Stimulated activated CD4-positive, alpha-beta T cell treated with anti-CD3 and anti-CD28 coated beads, TNF-alpha, amount 100 ng/mL, for 1 hour (primary cell): ENCODE measurements at places on chromosomes 1 and 21.

DNA sequence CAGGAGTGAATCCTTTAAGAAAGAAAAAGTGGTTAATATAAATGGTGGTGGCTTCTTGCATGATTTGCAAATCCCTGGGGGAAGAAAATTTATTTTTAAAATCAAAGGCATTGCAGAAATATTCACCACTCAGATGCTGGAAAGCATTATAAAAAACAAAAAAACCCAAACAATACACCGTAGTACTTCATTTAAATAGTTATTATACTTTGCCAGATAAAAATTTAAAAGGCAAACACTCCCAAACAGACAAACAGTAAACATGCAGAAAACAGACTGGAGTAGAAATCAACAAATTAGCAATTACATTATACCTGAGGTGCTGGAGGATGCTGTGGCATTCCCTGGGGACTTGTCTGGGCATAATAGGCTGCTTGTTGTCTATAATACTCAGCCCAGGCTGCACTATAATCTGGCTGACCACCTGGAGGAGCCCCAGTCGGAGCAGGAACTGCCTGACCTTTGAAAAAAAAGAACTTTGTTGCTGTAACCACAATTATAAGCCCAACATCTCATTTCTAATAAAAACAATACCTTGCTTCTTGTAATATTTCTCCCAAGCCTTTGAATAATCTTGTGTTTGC lies 29.9 kb downstream of the FUBP1 start:
- no peak for DNase-seq

DNA sequence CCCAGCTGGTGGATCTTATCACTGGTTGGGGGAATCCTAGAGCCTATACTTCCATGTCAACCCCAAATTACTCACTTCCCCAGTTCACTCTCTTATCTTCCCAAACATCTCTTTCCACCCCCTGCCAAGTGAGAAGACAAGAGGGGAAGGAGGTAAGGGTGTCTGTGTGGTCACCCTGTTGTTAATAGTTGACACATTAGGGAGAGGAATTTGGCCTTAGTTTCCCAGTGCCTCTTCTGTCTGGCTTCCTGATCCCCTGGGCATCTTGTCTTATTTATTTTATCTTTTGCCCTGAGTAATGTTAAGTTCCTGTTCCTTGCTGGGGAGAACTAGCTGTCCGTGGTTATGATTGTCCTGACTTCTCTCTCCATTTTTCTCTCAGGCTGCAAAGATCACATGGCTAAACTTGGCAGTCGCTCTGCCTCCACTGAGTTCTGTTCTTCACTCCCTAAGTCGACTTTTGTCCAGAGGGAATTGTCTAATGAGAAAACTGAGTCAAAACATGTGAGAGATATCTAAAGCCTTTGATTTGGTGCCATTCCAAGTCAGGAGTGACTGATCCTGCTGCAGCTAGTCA lies 157.1 kb upstream of the SYT6 start:
- DNase-seq: no peak

- DNase-seq: no peak
These were observed 58.7 kb downstream of the ACP6 start for GRCh38 chr1:147611586-147611985.

GRCh38 chr1:232995189-232995588 lies 44.8 kb downstream of the NTPCR start:
- no peak for DNase-seq

DNA sequence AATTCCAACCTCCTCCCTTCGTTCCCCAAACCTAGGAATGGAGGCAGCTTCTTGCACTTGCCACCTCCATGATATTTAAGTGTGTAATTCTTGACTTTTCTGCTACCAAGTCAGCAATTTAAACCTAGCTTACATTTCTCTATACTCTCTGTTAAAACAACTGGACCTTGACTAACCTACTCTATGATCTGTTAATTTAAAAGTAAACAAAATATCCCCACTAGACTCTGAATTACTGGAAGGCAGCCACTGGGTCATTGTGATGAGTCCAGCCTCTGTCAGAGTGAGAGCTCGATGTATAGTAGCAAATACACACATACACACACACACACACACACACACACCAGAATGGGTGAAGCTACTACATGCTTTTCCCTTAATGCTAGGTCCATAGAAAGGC lies 40.0 kb upstream of the DHCR24 start:
- no peak for DNase-seq

DNA sequence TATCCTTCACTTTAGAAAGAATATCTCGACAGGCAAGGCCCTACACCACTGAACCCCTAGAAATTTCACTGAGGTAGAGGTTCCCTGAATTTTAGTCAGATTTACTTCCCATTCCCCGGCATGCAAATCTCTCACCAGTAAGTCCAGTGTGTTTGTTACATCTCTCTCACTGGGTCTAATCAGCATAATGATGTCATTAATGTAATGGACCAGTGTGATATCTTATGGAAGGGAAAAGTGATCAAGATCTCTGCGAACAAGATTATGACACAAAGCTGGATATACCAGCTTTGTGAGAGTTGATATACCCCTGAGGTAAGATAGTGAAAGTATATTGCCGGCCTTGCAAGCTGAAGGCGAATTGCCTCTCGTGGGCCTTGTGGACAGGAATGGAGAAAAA lies 7.9 kb downstream of the RNU11 start:
- no peak for DNase-seq

DNA sequence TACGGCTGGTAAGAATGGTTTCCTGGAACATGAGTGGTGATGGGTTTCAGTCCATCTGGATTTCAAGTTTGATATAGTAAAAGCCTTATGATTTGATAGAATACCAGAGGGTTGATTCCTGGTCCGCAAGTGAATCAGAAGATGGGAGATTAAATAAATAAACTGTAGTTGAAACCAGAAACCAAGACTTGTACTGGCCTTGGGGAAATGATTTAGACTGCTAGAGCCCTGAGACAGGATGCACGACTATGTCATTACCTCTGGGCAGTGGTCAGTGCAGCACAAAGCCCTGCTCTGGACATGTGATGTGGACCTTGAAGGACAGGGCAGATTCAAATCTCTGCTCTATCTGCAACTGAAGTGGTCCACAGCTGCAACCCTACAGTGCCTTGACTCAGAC lies 15.6 kb upstream of the FMOD start:
- no peak for DNase-seq

DNA sequence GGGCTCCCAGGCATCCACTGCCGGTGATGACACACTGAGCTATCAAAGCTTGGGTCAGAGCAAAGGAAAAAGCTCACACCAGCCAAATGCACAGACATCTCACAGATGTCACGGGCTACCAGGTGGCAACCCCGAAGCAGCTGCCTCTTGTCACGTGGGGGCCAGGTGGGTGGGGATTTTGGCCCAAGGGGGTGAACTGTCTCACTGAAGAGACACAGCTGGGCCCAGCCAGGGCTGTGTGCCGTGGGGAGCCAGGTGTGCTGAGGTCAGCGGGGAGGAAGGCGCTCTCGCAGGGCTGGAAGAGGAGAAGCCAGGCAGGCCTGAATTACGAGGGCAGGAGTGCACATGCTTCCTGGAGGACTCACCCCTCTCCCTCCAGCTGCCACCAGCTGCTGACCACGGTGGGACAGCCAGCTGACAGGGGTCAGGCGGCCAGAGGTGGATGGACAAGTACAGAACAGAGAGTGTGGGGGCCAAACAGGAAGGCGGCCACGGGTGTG lies 32.4 kb downstream of the KCNN3 start:
- no peak for DNase-seq

- DNase-seq: no peak
These were observed 9.3 kb upstream of the KLHDC8A start for GRCh38 chr1:205365945-205366463.

- no peak for DNase-seq
These were observed 127.1 kb downstream of the SLC30A10 start for GRCh38 chr1:219801156-219801820.

GRCh38 chr1:212507369-212507768 lies 74.6 kb downstream of the NENF start:
- DNase-seq: no peak

DNA sequence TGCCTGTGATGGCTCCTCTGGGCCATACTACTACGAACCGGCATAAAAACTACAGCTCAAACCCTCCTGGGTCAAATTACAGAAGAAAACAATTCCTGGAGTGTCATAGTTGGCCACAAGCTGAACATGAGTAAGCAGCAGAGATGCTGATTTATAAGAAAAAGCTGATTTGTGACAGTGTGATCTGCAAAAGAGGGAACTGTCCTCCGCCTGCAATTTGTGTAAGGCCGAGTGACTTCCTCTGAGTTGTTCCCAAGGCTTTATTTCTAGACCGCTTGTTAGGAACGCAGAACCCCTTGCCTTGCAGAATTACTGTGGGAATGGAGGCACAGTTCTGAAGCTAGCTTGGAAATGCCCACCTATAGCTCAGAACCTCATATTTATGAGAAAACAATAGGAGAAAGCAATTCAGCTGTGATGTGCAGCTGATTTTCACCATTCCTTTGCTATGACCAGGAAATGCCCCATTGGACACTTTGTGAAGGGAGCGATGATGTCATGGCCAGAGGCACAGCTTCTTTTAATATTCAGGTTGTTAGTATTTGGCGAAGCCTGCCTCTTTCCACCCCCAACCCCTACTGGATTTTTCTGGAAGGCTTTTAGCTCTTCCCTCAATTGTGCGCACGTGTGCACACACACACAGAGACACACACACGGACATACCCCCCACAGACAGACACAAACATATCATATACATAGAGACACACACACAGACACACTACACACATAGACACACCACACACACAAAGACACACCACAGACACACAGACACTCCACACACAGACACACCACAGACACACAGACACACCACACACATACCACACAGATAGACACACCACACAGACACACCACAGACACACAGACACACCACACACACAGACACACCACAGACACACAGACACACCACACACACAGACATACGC lies 47.6 kb downstream of the IER5 start:
- no peak for DNase-seq

DNA sequence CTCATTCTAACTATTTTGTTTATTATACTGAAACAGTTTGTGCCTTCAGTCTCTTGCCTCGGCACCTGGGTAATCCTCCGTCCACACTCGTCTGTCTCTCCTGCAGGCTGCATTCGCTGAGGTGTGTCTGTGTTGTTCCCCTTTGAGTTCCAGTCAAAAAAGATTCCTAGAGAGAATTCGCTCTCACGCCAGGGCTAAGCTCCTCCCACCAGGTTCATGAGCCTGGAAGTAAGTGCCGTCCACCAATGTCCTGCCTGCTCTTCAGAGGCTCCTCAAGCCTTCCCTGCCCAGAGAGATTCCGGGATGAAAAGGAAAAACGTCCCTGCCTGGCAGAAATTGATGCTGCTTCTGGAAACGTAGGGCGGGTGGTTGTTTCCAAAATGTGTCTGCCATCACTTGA lies 12.9 kb downstream of the KIAA2013 start:
- no peak for DNase-seq

DNA sequence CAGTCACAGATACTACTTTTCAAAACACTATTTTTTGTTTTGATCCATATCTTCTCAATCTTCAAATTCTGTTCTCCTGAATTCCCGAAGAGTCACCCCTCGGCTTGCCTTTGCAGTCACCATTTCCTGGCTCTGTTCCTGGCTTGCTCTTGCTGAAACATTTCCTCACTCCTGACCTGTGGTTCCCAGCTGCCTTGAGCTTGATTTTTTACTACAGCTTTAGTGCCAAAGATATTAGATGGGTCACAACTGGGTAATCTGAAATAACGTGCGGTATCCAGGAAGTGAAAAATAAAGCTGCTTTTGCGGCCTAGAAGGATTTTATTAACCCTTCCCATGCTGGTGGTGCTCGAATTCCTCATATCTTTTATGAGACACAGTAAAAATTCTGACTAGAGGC lies 318.8 kb downstream of the PCP4 start:
- no peak for DNase-seq

- DNase-seq: no peak
These were observed 140.0 kb downstream of the SMYD3 start for GRCh38 chr1:246367041-246367440.

DNA sequence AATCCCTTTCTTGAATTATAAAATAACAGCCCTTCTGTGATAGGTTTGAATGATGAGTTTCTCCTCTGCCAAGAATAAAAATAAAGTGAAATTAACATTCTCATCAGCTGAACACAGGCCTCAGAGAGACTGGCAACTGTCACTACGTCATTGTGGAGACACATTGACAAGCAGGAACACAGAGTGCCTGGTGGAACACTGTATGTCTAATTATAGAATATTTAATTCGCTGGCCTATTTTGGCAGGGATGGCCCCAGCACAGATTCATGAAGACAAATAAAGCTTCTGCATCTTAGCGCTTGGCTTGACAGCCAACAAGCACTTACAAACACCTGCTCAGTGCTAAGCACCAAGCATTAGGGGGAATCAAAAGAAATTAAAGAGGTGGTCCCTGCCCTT lies 52.0 kb upstream of the SMYD2 start:
- no peak for DNase-seq

DNA sequence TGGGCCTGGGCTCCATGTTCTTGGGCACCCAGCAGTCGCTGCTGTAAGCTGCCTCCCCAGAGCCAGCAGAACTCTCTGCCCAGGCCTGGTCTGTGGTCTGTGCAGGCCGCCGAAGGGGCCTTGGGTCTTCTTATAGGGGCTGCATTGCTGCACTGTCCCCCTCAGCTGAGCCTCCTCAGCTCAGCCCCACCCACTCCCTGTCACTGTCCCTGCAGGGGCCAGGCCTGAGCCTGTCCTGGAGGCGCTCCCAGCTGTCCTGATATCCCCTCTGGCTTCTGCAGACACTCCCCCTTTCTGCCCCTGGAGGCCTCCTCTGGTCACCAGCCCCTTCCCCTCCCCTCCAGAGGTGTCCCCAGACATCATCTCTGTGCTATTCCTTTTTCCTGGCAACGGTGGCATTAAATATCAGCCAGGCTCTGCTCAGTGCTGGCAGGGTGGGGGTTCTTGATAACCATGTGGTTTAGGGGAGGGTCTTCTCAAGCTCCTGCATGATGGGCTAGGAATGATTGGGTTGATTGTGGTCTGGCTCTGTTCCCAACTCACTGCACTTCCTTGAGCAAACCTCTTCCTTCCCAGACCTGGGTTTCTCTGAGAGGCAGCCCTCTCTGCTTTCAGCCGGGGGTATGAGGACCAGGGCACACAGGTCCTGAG lies 3.7 kb upstream of the FOXO6 start:
- no peak for DNase-seq

GRCh38 chr1:211732293-211732980 lies 57.0 kb upstream of the NEK2 start:
- no peak for DNase-seq

DNA sequence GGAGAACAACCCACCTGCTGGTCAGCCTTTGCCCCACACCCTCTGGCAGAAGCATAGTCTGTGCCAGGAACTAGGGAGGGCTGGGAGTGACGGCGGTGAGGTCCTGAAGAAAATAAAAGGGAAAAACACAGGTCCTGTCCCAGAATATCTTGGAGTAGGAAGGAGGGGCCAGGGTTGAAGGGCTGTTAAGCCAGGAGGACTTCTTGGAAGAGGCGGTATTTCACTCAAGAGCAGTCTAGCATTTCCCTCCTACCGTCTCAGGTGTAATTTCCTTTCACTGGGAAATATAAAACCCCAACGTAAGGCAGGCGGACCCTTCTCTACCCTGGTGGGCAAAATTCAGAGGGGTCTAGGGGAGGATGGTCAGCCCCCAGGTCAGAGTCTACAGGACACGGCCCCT lies 72.7 kb upstream of the TTC34 start:
- DNase-seq: no peak

- no peak for DNase-seq
These were observed 62.8 kb upstream of the COA6 start for GRCh38 chr1:234310460-234310817.
